Osteocyte (in vitro differentiated cells): ENCODE measurements at places on chromosomes 16 and 17. TPM values are rescaled to one million over a fixed set of nuclear protein-coding genes. Genes with fewer than 3 reads are reported as not detected.
A peak's percentile ranks its signal among the peaks of the same experiment; 100 is the strongest.

DNA sequence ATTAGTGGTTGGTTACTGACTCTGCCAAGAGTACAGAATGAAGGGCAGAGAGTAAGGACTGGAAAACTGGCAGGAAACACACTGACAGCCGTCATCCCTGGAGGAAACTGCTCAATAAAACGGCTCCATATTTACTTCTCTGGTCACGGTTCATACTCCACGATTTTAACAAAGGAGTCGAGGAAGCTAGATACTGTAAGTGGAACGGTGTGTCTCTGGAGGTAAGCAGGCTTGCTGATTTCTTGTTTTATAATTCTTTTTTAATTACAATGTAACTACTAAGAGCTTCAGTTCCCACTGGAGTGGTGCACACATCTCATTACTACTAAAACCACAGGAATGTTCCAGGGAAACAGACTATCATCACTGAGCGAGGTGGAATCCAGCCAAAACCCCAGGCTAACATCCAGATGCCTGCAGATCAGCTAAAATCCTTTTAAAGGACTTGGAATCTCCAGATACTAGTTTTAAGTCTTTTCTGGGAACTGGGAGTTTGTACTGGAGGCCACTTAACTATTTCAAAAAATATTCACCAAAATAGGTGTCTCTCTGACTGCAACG lies 17.8 kb downstream of the SERPINF1 start:
- peaks cover 49% of the 10 kb centered on the region for H3K4me1 ChIP-seq
- DNase-seq: no peak
- peak overlapping the region; percentile 47 for H3K4me3 ChIP-seq
- H3K27ac ChIP-seq: peak overlapping the region; percentile 94
- no peaks in the 10 kb centered on the region for H3K27me3 ChIP-seq
- peaks cover 49% of the 10 kb centered on the region for H3K36me3 ChIP-seq

GRCh38 chr16:56742030-56742984 lies 12.4 kb downstream of the NUP93 start:
- H3K36me3 ChIP-seq: peaks cover 2% of the 10 kb centered on the region
- H3K27me3 ChIP-seq: no peaks in the 10 kb centered on the region
- DNase-seq: no peak
- peak overlapping the region; percentile 87 for H3K27ac ChIP-seq
- H3K4me1 ChIP-seq: peaks cover 60% of the 10 kb centered on the region

GRCh38 chr17:17621254-17621653 lies 29.7 kb upstream of the PEMT start:
- DNase-seq: no peak
- H3K27ac ChIP-seq: no peak overlapping the region
- H3K36me3 ChIP-seq: no peaks in the 10 kb centered on the region
- peaks cover 19% of the 10 kb centered on the region for H3K27me3 ChIP-seq
- H3K4me3 ChIP-seq: no peak overlapping the region

DNA sequence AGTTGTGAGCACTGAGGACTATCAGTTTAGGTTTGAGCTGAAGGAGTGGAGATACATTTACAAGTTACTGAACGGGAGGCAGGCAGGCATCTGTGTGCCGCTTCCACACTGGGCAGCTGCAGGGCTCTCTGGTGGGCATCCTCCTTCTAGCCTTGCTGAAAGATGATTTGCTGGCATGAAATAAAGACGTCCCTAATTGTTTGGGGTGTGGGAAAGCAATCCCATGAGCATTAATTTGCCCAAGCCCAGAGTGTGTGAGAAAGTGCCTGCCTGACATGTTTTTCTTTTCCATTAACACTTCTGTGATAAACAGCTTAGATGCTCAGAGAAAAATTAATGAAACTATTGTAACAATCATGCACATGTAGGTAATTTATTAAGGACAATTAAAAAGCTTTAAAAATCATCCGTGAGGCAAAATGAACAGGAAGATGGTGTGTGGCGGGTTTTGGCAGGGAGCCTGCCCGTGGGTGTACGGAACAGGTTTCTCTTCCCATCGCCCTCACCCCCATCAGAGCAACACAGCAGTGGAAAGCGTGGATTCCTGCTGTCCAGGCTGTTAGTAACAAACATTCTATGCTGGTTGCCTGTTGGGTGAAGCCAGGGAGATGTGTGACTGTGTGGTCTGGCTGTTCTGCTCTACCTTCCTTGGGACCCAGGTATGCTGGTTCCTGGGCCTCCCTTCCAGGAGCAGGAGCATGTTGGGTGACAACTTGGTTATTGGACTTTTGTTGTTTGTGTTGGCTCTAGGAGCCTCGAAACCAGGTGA lies 191.9 kb downstream of the MSI2 start:
- no peak overlapping the region for H3K27ac ChIP-seq
- no peak for DNase-seq
- peaks cover 35% of the 10 kb centered on the region for H3K4me1 ChIP-seq
- no peaks in the 10 kb centered on the region for H3K27me3 ChIP-seq

DNA sequence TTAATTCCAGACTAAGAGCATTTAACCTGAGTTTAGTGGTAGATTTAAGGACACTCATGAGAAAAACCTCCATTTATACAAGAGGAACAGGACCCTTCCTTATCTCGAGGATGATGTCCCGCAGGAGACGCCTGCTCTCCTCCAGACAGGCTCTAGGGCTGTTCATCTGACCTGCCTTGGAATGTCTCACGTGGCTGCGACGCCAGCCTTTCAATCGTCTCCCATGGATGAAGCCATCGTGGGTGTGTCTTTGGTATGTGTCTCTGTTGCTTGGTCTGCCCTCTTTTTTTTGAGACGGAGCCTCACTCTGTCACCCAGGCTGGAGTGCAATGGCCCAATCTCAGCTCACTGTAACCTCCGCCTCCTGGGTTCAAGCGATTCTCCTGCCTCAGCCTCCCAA lies 16.5 kb downstream of the CHMP6 start:
- peaks cover 11% of the 10 kb centered on the region for H3K4me1 ChIP-seq
- H3K27ac ChIP-seq: no peak overlapping the region
- H3K4me3 ChIP-seq: no peak overlapping the region

DNA sequence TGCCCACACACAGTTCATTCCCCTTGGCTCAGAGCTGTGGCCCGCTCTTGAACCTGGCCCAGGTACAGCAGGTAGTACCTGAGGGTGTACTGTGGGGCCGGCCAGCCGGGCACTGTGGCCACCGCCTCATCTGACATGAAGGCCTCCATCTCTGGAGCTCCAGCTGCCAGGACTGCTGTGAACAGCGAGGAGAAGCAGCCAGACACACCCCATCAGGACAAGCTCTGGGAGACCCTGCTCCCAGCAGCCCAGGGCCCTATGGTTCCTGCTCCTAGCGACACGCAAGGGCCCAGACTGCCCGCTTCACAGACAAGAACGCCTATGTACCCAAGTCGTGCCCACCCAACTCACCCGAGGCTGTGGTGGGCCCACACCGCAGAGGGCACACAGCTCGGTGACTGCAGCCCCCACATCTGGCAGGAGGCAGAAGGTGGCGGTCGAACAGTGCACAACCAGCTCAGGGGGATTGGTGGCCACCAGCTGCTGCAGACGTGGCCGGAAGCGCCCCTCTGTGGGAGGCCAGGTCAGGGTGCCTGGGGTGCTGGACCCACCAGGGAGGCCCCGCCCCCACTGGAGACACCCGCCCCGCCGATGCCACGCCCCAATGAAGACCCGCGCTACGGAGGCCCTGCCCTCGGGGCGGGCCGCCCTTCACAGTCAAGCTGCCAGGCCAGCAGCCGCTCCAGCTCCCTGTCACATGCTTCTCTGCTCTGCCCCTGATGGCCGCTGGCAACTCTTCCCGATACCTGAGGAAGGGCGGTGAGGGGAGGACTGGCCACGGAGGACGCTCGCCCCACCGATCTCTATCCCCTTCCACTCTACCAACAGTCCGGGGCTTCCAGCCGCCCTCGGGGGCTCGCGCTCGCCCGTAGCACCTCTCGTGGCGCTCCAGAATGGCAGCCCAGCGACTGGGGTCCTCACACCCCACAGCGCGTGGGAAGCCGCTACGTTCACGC lies 1.1 kb upstream of the STUB1 start:
- peaks cover 11% of the 10 kb centered on the region for H3K36me3 ChIP-seq
- H3K27me3 ChIP-seq: no peaks in the 10 kb centered on the region
- H3K4me1 ChIP-seq: peaks cover 28% of the 10 kb centered on the region
- peak overlapping the region; percentile 88 for H3K27ac ChIP-seq

DNA sequence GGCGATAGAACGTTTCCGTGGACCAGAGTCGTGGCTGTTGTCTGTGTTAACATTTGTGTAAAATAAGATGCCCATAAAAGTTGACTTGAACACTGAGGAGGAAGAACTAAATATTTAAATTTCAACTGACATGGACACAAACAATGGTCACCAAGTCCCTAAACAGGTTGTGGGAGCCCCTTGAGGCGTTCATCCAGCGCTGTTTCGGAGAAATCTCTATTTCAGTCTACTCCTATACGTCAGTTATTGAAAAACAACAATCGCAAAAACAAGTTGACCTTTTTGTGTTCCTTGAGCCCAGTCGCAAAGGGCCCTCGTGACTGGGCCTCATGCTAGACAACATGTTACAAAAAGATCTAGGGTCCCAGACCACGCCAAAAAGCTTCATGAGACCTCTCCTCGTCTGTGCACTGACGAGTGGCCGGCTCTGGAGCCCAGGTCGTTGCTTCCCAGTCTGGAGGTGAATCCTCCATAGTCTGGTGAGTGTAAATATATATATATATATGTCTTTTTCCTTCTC lies 439 bp upstream of the TMEM231 start:
- H3K4me1 ChIP-seq: peaks cover 24% of the 10 kb centered on the region
- H3K27me3 ChIP-seq: no peaks in the 10 kb centered on the region
- DNase-seq: no peak
- no peaks in the 10 kb centered on the region for H3K36me3 ChIP-seq
- H3K4me3 ChIP-seq: peak overlapping the region; percentile 97

- peaks cover 21% of the 10 kb centered on the region for H3K4me1 ChIP-seq
- H3K4me3 ChIP-seq: no peak overlapping the region
- no peak for DNase-seq
- H3K27me3 ChIP-seq: no peaks in the 10 kb centered on the region
Measured at GRCh38 chr16:11708421-11708820, 34.2 kb downstream of the TXNDC11 start.

DNA sequence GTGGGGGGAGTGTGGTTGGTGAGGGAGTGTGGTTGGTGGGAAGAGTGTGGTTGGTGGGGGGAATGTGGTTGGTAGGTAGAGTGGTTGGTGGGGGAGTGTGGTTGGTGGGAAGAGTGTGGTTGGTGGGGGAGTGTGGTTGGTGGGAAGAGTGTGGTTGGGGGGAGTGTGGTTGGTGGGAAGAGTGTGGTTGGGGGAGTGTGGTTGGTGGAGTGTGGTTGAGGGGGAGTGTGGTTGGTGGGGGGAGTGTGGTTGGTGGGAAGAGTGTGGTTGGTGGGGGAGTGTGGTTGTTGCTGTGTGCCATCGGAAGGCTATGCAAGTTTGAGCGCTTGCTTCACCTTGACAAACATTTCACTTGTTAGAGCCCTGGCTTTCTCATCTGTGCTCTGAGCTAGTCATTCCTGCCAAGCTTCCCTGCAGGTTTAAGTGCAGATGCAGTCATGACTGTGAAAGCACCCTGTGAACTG lies 20.1 kb downstream of the MINK1 start:
- no peak for DNase-seq
- H3K27me3 ChIP-seq: no peaks in the 10 kb centered on the region

SLC13A5 gene
- not detected in 2 replicates for total RNA-seq

CYBA gene
- total RNA-seq: 51.4 and 51.8 TPM in 2 replicates

SUPT4H1 gene
- 77.0 and 80.6 TPM in 2 replicates for total RNA-seq

GLP2R gene
- 2.0 and 3.2 TPM in 2 replicates for total RNA-seq
